ENCODE measurements at places on chromosomes 5 and 9.

DNA sequence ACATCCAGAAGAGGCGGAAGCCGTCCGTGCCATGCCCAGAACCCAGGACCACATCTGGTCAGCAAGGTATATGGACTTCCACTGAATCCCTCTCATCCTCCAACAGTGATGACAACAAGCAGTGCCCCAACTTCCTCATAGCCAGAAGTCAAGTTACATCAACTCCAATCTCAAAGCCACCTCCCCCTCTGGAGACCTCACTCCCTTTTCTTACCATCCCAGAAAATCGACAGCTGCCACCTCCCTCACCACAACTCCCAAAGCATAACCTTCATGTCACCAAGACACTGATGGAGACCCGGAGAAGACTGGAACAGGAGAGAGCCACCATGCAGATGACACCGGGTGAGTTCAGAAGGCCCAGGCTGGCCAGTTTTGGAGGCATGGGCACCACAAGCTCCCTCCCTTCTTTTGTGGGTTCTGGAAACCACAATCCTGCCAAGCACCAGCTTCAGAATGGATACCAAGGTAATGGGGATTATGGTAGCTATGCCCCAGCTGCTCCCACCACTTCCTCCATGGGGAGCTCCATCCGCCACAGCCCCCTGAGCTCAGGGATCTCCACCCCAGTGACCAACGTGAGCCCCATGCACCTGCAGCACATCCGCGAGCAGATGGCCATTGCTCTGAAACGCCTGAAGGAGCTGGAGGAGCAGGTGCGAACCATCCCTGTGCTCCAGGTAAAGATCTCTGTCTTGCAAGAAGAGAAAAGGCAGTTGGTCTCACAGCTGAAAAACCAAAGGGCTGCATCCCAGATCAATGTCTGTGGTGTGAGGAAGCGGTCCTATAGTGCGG is 130.3 kb upstream of the DMRT1 start:
- DNase-seq, result no peak

- peak; percentile 37 for DNase-seq
Observed at GRCh38 chr9:98807814-98808195, 335 bp downstream of the GALNT12 start.

DNA sequence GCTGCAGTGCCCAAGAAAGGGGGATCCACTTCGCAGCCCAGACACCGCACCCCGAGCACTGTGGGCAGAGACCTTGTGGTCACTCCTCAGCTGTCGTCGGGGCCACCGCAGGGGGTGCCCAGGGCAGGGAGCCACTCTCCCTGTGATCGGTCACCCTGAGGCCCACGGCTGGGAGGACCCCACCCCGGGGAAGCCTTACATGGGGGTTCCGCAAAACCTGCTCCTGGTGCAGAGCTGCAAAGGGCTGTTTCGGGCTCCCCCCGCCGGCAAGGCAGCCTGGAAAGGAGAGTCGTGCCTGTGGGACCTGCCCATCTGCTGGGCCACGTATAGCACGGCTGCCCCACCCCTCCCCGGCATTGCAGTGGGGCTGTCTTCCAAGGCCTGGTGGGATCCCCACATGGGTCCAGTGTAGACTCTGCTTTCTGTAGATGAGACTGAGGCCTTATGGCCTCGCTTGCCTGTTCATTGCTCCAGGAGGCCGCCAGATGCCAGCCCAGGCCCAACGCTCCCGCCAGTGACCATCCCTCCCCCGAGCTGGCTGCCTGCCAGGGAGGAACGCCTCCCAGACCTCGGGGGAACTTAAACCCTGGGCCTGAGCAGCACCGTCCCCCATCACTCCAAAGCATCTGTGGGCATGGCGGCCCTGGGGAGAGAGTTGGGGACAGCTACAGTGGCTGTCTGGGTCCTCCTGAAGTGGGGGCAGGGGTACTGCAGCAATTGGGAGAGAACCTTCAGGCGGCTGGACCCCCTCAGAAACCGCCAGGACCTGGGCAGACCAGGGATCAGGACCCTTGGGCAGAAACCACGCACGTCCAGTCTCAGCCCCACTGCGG is 1.6 kb upstream of the DNLZ start:
- DNase-seq, result no peak

GRCh38 chr5:154568589-154568988 is 90.6 kb upstream of the HAND1 start:
- DNase-seq, result no peak

DNA sequence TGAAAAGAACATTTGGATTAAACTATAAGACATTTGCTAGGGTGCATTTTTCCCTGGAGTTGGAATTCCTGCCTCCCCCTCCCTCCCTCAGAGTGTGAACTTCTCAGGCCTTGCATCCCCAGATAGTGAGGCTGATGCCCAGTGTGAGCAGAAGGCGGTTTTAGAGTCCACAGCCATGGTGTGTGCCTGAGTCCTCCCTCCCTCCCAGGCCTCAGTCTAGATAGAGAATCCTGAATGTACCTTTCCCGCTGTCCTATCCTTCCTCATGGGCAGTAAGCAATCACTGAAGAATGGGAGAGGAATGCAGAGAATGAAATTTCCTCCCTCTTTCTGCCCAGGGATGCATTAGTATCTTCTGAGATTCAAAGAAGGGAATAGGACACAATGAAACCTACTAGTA is 108.5 kb downstream of the RASGRF2 start:
- DNase-seq, result no peak

DNA sequence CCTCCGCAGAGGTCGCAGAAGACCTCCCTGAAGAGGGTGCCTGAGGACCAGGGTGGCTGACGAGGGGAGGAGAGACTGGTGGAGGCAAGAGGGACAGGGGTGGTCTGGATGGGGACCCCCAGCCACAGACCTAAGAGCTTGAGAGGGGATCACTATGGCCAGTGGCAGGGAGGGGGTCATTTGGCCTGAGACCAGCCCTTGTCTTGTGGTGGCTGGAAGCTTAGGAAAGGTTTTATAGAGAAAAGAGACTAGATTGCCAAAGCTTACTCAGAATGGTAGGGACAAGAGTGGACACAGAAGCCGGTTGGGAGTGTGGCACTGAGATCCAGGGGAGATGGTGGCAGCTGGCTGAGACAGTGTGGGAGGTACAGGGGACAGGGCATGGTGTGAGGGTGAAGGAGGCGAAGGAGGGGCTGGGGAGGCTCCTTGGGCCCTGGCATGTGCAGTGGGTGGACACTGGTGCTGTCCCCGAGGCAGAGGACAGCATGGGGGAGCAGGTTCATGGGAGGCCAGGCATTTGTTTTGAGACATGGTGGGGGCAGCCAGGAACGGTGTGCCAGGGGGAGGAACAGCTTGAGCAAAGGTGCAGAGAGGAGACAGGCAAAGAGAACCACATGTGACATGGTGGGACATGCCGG is 123.0 kb downstream of the C9orf50 start:
- DNase-seq, result no peak

GRCh38 chr9:21553441-21553840 is 71.3 kb upstream of the IFNE start:
- DNase-seq, result no peak

- DNase-seq, result no peak
Observed at GRCh38 chr9:95511952-95512708, 4.6 kb downstream of the PTCH1 start.

GRCh38 chr5:118558871-118559270 is 429.5 kb downstream of the DTWD2 start:
- DNase-seq, result no peak

- DNase-seq, result no peak
Observed at GRCh38 chr9:68872026-68872501, 141.8 kb downstream of the PRKACG start.

- DNase-seq, result no peak
Observed at GRCh38 chr9:20490246-20490834, 132.0 kb downstream of the MLLT3 start.

DNA sequence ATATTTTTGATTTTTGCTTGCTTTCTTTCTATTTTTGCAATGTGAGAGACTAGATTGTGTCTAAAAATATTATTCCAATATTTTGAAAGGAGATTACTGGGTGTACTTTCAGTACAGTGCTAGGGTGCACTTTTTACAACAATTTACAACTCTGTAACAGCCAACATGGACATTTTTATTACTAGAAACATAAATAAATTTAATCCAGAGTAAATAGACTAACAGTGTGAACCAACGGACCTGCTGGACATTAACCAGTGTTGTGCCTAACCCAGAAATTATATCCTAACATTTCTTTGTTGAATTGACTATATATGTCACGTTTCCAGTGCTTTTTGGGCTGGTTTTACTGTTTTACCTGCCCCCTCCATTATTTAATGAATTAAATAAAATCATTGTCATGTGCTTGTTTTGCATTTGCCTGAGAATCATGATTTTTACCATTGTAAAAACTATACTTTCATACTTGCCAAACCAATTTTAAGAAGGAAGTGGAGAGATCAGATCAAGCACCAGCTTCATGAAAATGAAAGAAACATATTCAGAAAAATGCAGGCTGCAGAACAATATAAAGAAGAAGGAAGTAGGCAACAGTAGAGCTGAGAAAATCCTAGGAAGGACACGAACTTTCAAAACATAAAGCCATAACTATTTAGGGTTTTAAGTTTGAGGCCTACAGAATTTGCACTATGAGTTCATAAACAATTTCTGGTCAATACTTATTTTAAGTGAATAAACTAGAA is 400.8 kb upstream of the PIK3R1 start:
- DNase-seq, result no peak

DNA sequence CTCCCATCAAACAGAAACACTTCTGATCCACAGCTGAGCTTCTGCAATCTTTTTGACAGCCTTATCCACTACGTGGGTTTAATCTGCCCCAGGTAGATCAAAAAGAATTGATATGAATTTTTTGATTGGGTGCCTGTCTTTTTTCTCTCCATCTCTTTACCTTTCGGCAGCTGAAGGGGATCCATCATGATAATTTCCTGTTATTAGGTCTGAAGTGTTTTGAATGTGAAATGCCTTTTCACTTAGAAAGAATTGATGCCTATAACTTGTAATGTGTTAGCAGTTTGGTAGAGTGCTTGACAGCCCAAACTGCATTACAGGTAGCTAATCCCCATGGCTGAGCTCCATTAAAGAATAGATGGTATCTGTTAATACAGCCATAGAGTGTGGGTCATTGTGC is 745.4 kb downstream of the TLR4 start:
- no peak for DNase-seq

GRCh38 chr5:132025403-132025971 is 14.0 kb upstream of the ACSL6 start:
- DNase-seq, result no peak

GRCh38 chr5:173689737-173690360 is 73.4 kb upstream of the BOD1 start:
- no peak for DNase-seq

- DNase-seq, result no peak
Observed at GRCh38 chr5:157540124-157540523, 35.5 kb downstream of the ADAM19 start.

GRCh38 chr9:107653263-107653821 is 163.8 kb upstream of the KLF4 start:
- DNase-seq, result no peak

GRCh38 chr9:36040271-36040925 is 3.7 kb downstream of the RECK start:
- DNase-seq, result no peak

DNA sequence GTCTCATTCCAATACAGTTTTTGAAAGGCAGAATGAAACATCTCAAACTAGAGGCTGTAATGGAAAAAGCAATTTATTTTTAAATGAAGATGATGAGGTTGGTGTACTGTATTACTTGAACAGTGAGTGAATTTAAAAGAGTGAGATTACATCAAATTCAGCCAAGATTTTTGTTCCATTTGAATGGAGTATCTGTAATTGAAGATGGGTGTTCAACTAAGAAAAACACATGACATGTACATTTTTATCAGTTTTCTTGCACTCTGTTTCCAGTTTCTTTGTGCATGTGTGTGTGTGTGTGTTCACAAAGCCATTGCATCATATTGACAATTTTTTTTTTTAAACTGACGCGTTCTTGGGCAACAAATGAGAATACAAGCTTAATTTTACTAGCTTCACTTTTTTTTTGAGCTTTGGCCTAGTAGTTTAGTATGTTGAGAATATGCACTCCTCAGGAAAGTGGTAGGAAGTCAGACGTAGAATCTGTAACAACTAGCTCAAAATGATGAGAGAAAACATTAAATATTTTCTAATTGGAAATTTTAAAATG is 243.5 kb downstream of the MAST4 start:
- DNase-seq, result no peak

DNA sequence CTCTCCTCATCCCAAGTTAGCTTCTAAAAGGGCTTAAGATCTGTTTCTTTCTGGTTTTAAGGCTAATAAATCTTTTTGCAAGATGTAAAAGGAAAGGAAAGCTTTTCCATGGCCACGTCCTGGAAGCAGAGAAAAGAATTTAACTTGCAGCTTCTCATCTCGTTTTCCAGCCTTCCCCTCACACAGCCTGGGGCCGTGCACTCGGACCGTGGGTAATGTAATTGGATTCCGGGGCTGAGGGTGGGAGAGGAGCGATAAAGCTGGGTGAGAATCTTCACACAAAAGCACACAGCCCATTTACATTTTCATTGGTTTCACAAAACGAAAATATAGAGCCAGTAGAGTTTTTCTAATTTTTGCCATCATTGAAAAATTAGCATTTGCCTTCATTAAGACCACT is 91.2 kb downstream of the IRX2 start:
- no peak for DNase-seq

GRCh38 chr9:113261917-113262671 is 13.3 kb downstream of the CDC26 start:
- no peak for DNase-seq

DNA sequence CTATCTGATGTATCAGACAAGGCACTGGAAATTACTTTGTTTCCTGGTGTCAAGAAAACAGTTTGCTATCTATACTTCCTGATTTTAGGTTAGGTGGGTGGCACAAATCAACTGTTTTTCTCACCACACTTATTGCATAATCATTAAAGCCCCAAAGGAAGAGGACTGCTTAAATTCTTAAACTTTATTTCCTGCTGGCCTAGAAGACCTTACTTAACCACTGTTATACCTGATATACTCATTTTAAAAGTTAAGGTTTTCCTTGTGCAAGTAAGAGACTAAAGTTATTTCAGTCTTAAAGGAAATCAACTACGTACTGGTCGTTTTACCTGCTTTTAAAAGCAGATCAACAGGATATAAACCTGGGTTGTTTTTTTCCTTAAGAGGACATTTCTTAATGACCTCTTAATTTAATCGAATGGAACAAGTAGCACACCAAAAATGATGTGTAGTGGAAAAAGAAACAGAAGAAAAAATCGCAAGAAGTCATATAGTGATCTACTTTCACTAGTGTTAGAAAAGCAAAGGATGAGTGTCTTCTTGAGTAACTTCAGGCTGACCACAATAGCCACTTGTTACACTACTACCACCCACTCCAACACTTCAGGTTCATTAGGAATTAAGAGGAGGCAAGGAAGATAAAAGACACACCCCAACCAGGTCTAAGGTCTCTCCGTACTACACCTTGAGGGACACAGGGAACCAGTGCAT is 974 bp downstream of the CLINT1 start:
- no peak for DNase-seq

DNA sequence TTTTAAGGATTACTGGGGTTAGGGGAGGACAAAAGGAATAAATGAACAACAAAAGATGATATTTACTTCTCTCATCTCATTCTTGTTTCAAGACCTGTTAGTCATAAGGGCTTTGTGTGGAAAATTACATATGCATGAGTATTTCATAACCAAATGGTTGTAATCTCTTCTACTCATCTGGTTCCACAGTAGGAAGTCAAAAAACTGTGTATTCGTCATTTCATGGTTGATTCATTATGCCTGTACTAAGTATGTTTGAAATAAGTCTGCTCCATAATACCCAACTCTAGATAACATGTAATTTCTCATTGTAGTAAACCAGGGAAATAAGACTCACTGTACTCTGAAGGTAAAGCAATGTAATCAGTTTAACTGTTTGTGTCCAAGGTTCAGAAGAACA is 212.9 kb downstream of the ARRDC3 start:
- DNase-seq, result no peak

- DNase-seq, result no peak
Observed at GRCh38 chr5:37823433-37824152, 16.2 kb downstream of the GDNF start.

- no peak for DNase-seq
Observed at GRCh38 chr9:70205366-70206020, 53.3 kb upstream of the SMC5 start.

All from activated T-helper 2 cell treated with anti-CD3 and anti-CD28 coated beads, Interferon-gamma antibody, Interleukin-2, Interleukin-4, amounts not matched to agents 10 μg/mL and 5 μg/mL and 100 μg/mL, durations not matched to agents 14 hours and 24 hours and 36 hours (primary cell).